ENCODE measurements at places on chromosomes 7 and 10.

DNA sequence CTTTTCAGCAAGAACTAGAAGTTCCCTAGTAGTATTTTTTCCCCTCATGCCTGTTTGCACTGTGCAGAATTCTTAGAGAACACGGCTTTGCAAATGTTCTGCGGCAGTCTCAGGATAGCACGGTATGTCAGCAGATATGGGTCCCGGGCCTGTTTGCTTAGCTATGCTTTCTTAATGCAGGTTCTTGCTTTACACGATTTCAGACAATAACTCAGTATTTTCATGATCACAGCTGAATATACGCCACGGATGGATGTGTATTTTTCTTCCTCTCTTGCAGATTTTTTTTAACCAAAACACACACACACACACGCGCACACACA is 137.3 kb downstream of the HECW1 start:
- DNase-seq, result no peak

GRCh38 chr10:107585630-107586029 is 421.1 kb upstream of the SORCS1 start:
- no peak for DNase-seq

DNA sequence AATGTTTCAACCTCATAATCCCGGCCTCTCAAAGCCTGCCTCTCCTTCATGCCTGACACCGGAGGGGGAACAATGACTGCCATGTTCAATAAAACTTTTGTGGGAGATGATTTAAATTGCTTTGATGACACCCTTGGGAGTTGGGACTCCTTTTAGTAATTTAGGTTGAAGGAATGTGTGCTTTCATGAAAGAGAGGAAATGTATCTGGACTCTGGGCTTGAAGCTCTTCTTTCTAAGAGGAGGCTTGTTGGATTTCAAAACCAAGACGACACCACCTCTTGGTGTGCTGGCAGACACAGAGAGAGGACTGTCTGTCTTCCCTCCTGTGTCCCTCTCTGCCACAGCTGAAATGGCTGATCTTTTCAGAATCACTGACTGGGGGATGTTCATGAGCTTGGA is 168.1 kb downstream of the GALNT17 start:
- DNase-seq, result no peak

GRCh38 chr10:100791369-100792058 is 46.1 kb downstream of the PAX2 start:
- no peak for DNase-seq

- no peak for DNase-seq
Observed at GRCh38 chr7:100682991-100683658, 9.6 kb downstream of the GNB2 start.

DNA sequence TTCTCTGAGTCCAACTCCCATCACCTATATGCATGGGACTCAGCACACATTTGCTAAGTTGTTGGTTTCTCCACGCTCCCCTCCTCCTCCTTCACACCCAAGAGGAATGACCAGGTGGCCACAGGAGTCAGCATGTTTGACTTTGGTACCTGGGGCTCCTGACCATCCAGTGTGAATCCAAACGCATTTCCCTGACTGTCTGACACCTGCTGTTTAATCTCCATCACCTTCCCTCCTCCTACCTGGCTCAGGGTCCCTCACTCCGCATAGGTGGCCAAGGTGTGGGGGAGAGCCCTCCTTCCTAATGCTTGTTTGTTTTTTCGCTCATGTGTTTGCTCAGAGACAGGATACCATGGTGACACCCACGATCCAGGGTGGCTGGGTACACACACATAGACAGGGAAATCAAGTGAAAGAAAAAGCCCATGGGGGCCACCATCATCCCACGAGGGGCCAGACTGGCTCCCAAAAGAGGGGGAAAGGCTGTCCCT is 194.9 kb downstream of the KCNMA1 start:
- no peak for DNase-seq

DNA sequence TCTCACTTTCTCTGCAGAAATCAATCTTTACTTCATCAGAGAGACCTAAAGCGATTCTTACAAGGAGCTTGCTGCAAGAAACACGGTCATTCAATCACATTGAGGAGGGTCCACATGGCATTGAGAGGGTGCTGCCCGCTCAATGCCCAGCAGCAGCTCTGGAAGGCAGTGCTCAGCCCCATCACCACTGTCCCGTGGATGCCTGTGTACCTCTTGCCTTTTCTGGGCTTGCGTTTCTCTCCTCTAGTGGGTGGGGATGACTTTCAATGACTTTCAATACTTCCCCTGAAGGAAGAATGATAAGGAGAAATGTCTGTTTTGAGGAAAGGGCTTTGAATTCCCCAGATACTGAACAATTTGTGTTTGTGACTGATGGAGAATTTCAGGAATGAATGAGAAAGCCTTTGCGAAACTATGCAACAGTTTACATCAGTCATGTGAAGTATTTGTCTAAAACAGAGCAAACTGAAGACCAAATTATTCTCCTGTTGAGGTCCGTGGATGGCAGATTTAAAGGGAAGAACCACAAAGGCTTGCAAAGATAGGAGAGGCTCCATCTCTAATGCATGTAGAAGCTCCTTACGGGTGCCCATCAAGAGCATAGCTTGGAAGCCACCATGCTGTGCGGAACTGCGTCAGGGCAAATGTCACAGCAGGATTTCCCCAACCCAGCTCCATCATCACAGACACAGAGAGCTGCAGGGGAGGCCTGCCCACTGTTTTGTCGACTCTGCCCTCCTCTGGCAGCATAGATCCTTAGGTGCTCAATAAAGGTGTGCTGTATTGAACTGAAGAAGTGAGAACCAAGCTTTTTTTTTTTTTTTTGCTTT is 6.6 kb upstream of the ZNF22 start:
- DNase-seq, result no peak

DNA sequence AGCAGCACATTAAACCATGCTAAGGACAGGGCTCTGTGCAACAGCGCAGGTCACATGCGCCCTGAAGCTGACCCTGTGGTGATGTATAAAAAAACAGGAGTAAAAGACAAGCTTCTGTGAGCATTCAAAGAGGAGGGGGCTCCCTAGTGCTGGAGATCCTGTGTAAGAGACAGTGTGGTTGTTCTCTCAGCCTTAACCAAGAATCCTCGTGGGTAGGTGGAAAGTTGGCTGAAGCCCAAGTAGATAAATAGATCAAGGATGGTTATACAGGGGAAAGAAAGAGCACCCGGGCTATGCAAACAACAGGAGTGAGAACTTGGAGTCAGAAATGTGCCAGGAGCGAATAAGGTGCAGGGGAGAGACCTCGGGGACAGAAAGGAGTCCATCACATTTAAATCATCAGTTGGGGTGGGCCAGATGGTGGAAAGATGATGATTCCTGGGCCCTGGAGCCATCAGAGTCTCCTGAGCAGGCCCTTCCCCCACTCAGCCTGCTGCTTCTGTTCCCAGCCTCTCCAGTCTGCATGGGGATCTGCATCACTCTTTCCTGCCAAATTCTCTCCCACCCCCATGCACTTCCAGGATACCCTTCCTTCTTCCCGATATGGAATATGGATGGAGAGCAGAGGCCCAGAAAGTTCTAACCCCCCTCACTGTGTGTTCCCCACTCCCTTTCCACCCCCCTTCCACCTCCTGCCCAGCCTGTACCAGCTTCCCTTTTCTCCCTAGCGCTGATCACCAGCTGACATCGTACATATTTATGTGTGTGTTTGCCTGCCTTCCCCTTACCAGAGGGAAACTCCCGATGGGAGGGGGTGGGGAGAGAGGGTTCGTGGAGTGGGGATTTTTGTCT is 78.1 kb upstream of the PRR15 start:
- DNase-seq, result no peak

GRCh38 chr7:99011706-99012404 is 132.1 kb downstream of the SMURF1 start:
- no peak for DNase-seq

GRCh38 chr7:94643771-94644545 is 12.0 kb downstream of the SGCE start:
- DNase-seq, result no peak

DNA sequence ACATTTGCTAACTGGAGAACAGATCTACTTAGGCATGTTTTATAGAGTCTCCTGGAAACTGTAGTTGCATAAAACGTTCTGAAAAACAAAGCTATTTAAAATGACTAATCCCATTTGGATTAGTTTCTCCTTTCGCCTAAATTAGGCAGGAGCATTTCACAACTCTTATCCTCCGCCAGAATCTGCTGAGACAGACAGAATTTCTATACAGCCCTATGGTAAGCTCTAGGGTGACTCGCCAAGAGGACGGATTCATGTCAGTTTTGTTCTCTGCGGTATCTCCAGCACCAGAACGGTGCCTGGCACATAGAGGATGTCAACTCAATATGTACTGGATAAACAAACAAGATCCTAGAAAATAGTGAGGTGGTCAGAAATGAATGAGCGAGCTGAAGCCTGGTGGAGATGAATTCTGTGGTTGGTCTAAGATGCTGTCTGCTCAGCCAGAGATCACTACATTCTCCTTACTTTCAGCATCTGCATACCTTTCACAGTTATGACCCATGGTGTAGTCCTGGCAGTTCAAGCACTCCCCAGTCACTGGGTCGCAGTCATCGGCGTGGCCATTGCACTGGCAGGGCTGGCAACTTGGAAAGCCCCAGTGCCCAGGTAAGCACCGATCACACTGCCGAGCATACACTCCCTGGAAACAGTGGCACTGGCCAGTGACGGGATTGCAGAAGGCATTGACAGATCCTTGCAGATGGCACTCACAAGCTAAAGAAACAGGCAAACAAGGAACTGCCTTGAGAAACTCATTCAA is 44.0 kb downstream of the LAMB1 start:
- DNase-seq, result peak; percentile 90

GRCh38 chr10:97325754-97326153 is 6.7 kb downstream of the FRAT1 start:
- DNase-seq, result no peak

- DNase-seq, result no peak
Observed at GRCh38 chr7:132947011-132947410, 134.9 kb downstream of the CHCHD3 start.

DNA sequence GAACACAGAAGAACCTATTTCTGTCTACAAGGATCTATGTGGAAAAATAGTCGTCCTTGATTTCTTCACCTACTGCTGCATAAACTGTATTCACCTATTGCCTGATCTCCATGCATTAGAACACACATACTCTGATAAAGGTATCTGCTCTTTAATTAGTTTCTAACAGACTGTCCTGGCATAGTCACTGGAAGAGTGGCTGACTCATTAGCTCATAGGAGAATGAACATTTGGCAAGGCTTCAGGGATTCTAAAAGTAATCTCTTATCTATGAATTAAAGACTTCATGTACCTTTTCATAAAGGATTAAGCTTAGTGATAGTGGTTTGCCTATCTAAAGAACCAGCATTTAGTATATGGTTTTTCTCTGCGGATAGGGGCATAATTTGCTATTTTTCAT is 4.1 kb downstream of the NHLRC2 start:
- no peak for DNase-seq

DNA sequence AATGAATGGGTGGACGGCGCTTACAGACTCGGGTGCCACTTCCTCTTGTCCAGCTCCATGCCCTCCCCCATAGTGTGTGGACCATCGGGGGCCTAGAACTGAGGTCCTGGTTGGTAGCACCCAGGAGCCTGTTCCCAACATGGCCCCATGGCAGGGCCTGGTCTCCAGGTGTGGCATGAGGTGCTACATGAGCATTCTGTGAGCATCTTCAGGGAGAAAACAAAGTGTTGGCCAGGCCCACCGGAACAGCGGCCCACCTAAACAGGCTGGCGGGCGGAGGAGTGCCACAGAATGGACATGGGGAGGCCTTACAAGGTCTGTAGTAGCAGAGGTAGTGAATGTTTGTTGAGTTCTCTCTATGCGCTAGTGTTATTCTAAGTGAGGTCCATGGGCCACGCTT is 76.9 kb downstream of the PARP12 start:
- no peak for DNase-seq

- peak; percentile 20 for DNase-seq
Observed at GRCh38 chr10:11475831-11476434, 135.5 kb downstream of the USP6NL start.

DNA sequence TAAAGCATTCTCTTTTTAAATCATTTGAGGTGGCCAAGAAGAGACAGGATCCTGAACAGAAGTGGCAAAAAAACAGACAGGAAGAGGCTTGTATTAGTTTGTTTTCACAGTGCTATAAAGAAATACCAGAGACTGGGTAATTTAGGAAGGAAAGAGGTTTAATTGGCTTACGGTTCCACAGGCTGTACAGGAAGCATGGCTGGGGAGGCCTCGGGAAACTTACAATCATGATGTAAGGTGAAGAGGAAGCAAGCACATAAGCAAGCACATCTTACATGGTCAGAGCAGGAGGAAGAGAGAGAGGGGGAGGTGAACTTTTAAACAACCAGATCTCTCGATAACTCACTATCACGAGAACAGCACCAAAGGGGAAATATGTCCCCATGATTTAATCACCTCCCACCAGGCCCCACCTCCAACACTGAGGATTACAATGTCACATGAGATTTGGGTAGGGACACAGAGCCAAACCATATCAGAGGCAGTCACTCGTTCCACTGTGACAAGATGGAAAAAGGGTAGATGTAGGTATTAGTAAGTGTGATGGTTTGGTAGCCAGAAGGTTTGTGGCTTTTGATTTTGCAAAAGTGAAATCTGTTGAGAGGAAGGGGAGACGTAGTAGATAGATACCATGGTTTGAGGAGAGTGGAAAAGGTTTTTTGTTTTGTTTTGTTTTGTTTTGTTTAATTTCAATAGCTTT is 5.1 kb downstream of the MSRB2 start:
- DNase-seq, result no peak

- no peak for DNase-seq
Observed at GRCh38 chr7:7519528-7519927, 16.1 kb downstream of the COL28A1 start.

- DNase-seq, result peak; percentile 6
Observed at GRCh38 chr10:116947841-116948529, 57.0 kb downstream of the SHTN1 start.

DNA sequence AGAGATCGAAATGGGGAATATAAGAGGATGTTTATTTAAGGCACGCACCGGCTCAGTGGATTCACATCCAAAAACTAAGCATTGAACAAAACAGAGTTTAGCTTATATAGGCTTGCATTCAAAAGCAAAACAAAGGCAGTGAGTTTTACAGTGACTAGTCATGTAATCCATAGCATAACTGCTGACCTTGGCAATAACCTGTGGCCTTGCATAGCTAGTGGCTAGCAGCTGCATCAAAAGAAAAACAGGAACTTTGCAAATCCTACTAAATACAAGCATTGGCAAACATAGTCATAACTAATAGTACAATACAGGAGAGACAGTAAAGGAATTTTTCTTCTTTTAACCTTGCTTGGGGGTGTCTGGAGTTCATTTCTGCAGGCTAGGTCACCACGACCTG is 9.7 kb upstream of the ZNF485 start:
- no peak for DNase-seq

DNA sequence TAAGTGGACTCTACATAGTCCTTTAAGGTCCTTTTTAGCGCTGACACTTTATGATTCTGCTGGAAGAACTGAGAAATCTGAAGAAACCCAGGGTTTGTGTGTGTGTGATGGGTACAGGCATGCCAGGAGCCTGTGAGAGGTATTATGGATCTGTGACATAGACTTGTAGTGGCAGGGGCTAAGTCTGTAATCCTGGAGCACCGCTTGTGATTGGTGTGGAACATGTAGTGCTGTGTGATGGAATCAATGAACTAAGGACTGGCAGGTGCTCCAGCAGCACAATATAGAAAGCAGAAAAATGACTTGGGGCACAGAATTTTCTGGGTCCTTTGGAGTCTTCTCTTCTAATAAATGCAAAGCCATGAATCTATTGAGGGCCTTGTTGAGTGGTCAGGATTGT is 163.9 kb downstream of the ST7 start:
- DNase-seq, result no peak

All from AG08395 (cell line).